ENCODE measurements at places on chromosomes 13 and 19.
A peak's percentile ranks its signal among the peaks of the same experiment; 100 is the strongest.

DNA sequence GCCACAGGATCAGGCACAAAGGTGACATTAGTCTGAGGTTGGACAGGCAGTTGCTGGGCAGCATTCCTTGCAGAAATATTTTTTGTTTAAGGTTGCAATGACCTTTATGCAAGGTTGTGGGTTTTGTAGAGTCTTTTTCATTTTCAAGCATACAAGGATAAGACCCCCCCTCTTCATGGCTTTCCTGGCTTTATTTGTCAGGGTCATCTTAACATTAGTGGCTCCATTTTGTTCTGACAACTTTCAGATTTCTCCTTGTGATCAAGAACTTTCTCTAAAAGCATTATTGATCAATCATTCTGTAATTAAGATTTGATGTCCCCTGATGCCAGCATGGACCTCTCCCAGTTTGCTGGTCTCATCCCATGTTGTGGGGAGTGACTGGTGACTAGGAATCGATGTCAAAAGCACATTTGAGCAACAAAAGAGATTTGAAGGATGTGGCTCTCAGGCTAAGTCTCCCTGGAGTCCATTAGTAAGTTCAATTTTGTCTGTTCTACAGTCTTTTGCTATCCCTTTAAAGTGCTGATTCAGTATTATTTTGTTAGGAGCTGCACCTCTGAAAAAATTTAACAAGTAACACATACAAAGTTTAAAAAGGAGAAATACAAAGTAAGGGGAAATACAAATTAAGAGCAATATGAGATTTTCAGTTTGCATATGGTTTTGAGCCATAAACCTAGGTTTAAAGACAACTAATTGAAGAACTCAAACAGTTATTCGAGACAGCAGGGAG is 5.3 kb downstream of the CARD8 start:
- no peak for DNase-seq

DNA sequence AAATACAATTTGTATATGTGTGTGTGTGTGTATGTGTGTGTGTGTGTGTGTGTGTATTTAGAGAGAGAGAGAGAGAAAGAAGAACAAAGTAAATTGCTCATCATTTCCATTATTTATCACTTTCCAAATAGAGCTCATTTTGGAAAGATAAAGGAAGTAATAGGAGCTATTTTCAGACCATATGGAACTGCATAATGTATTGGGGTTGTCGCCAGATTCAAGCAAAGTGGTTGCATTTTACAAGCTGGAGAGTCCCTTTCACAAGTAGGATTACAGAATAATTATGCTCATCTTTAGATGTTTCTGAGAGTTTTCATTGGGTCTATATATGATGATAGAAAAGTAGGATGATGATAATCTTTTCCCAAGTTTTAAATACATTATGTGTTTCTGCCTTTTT is 842.7 kb upstream of the SLC10A2 start:
- no peak for DNase-seq

- no peak for DNase-seq
Measured at GRCh38 chr13:39602277-39602613, 748 bp downstream of the LHFPL6 start.

GRCh38 chr13:96844616-96845015 is 149.7 kb downstream of the OXGR1 start:
- DNase-seq: no peak

GRCh38 chr13:57045826-57046546 is 94.7 kb upstream of the PRR20A start:
- DNase-seq: no peak

- DNase-seq: no peak
Measured at GRCh38 chr19:19205416-19206410, 2.5 kb upstream of the NR2C2AP start.

- no peak for DNase-seq
Measured at GRCh38 chr19:33393286-33394005, 19.9 kb downstream of the CEBPG start.

GRCh38 chr13:90792335-90792734 is 555.2 kb upstream of the MIR17HG start:
- DNase-seq: no peak

DNA sequence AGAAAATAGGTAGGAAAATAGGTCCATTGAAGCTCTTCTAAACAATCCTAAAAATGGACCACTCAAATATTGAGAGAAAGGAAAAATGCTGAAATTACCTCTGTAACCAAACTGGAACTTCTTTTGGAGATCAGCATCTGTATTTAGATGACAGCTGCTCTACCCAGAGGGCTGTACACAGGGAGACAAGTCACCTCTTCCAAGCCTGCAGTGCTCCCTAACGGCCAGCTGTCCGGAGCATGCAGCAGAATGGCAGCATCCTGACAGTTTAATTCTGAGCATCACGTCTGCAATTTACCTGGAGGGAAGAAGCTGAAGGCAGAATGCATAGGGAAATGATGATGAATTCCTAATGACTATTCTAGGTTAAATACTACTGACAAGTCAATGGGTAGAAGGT is 62.8 kb upstream of the DIAPH3 start:
- no peak for DNase-seq

- DNase-seq: no peak
Measured at GRCh38 chr13:100175078-100175802, 86.3 kb downstream of the PCCA start.

GRCh38 chr13:73816702-73817101 is 317.5 kb downstream of the KLF12 start:
- no peak for DNase-seq

- DNase-seq: no peak
Measured at GRCh38 chr13:29893438-29893837, 43.0 kb upstream of the UBL3 start.

- no peak for DNase-seq
Measured at GRCh38 chr19:36136964-36137686, 2.7 kb upstream of the CAPNS1 start.

DNA sequence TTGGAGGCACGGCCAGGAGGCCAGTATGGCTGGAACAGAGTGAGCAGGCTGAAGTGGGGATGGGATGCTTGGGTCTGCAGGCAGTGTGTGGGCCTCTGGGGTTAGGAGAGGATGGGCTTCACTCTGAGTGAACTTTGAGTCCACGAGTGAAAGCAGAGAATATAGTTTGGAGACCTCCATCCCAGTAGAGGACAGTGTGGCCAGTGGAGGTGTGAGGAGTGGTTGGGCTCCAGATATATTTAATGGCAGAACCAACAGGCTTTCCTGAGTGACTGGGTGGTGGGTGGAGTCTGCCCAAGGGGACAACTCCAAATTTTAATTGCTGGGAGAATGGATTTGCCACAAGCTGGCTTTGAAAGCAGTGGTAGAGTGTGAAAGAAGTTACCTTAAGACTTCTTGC is 27.3 kb downstream of the GATAD2A start:
- DNase-seq: no peak

GRCh38 chr13:48656608-48657007 is 2.9 kb downstream of the CYSLTR2 start:
- DNase-seq: peak; percentile 41

- DNase-seq: peak; percentile 62
Measured at GRCh38 chr19:14528419-14529253, 758 bp upstream of the TECR start.

- no peak for DNase-seq
Measured at GRCh38 chr19:54307389-54308020, 5.5 kb downstream of the LILRA5 start.

DNA sequence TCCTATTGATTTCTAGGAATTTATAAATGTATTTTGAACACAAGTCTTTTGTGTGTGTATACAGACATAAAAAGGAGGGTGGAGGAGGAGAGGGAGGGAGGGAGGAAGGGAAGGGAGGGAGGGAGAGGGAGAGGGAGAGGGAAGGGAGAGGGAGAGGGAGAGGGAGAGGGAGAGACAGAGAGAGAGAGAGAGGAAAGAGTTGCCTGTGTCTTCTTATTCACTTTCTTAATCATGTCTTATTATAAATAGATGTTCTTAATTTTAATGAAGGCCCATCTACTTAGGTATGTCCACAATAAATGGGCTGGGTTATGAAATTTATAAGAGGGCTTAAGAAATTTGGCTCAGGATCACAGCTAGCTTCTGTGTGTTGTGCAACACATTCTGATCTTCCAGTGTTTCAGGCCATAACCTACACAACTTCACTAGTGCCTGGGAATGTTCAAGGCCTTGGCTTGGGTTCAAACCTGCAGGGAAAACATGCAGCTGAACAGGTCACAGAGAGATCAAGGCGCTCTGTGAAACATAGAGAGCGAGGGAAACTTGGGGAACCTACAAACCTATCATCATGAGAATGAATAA is 39.3 kb downstream of the ZNF45 start:
- DNase-seq: no peak

DNA sequence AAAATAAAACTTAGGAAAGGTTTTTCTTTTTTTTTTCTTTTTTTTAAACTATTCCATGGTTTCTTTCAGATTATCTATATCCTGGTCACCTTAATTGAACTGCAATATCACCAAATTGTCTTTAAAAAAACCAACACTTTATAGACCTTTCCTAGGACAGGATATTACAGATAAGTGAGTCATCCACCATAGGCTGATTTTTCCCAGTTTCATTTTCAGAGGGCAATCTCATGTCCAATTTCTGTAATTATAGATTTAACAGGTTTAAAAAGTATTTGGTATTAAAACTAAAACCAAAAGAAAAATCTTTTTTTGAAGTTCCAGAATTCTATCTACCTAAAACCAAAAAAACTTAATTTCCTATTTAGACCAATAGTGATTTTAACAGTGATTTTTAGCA is 13.2 kb downstream of the SPART start:
- DNase-seq: no peak

GRCh38 chr13:57123681-57124080 is 17.0 kb upstream of the PRR20A start:
- DNase-seq: no peak

- DNase-seq: peak; percentile 79
Measured at GRCh38 chr13:27621366-27622101, at the start of gene POLR1D. Gene POLR1D, plus strand, starts transcription at chr13:27621892. Its CDS starts 92 bp downstream, at chr13:27621984.

DNA sequence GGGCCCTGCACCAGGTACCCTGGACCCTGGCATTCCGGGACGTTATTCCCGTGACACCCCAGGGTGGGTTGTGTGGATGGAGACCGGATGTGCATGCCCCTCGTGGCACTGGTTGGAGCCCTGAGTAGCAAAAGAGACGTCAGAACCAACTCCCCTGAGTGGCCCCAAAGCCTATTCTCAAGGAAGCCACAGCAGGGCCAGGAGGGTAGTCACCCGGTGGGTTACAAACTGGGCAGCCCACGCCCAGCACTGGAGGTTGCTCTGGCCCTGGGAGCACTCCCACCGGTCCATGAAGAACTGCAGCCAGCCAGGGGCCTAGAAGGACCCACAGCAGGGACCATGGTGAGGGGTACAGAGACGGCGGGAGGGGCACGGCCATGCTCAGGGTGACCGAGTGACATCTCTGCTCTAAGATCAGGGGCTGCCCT is 7.5 kb downstream of the KLF16 start:
- DNase-seq: peak; percentile 64

GRCh38 chr13:36806102-36806501 is 12.9 kb upstream of the RFXAP start:
- no peak for DNase-seq

DNA sequence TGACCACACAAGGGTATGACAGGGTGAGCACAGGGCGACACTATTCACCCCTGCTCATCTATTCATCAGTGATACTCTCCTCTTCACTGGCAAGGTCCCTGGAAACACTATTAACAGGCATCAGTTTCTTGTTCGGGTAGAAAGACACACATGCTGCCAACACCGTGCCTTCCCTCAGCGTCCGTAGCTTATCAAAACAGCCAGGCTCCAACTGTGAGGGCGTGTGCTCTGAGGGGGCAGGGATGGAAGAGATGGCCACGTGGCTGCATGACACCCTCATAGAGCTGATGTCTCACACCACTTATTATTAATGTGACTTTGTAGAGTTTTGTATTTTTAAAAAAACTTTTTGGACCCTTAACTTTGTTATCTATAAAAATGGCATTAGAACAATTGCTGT is 160.3 kb downstream of the ITGBL1 start:
- DNase-seq: no peak

- DNase-seq: no peak
Measured at GRCh38 chr13:24104723-24105122, 55.8 kb upstream of the SPATA13 start.

GRCh38 chr13:98350746-98351330 is 173.8 kb upstream of the RNF113B start:
- no peak for DNase-seq

- peak; percentile 71 for DNase-seq
Measured at GRCh38 chr19:53977429-53977990, 13.9 kb upstream of the CACNG6 start.

- DNase-seq: no peak
Measured at GRCh38 chr19:7549429-7550148, 14.1 kb downstream of the PNPLA6 start.

DNA sequence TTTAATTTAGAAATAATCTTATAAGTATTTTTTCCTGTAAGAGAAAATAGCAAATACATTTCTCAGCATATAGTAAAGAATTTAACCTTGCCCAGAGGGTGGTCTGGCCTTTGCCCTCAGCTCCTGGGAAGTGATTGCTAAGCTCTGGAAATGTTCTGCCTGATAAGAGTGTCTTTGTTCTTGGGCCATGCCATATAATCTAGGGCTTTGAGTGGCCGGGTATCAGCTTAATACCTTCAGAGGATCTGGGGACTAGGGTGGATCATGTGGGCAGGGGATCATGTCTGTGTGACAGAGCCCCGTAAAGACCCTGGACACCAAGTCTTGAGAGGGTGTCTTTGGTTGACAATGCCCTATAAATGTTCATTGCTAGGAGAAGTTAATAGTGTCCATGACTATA is 1032.4 kb upstream of the MIR17HG start:
- no peak for DNase-seq

DNA sequence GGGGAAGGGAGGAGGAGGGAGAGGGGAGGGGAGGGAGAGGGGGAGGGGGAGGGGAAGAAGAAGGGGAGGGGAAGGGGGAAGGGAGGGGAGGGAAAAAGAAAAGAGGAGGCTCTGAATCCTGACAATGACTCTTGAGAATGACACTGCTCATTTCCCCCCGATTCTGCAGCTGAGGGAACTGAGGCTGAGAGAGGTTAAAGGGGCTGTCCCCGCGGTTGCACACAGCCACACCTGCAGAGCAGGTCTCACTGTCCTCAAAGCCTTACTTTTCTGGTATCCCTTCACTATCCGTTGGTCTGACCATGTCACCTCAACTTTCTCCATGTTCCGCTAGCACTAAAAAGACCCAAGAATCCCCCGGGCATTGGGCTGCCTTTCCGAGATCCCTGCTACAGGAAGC is 35.4 kb downstream of the CYP4F2 start:
- no peak for DNase-seq

GRCh38 chr19:45045671-45046353 is 7.0 kb downstream of the CLASRP start:
- DNase-seq: no peak

DNA sequence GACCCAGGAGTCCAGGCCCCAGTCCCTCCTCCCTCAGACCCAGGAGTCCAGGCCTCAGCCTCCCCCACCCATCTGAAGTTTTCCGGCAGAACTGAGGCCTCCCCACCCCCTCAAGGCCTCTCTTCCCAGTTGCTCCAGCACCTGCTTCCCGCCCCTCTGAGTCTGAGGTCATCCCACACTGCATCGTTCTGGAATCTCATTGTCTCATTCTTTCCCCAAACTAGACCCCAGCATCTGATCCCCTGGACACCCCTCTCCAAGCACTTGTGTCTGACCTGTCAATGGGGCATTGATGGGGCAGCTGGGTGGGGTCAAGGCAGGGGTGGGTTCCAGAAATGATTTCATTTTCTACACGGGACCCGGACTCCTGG is 793 bp upstream of the SBK2 start:
- no peak for DNase-seq

Data from HL-60 (cell line).